ENCODE measurements at places on chromosomes 11 and 22.

DNA sequence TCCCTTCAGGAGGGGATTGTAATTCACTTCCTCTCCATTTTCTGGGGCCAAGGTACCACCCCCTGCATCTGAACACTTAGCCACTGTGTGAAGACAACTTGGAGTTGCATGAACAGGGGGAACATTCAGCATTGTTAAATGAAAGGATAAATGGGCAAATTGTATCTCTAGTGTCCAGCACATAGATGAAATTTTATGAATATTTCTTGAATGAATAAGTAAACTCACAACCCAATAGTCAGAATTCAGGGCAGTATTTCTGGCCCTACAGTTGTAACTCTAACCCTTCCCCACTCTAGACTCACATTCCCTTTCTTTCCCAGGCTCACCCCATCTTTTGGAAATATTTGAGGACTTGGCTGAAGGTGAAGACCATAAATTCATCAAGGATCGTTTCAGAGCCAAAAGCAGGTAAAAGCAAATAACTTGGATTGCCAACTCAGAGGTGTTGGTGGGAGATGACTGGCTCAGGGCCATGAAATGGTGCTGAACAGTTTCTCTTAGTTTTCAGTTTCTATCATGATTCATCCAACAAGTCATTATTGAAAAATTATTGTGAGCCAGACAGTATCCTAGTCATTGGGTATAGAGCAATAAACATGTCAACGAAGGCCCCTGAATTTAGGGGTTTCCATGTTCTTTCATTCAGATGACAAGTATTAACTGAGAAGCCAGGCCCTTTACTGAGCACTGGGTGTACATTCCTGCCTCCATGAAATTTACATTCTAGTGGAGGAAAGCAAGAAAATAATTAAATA lies 33.3 kb upstream of the ZC3H12C start:
- DNase-seq: no peak

DNA sequence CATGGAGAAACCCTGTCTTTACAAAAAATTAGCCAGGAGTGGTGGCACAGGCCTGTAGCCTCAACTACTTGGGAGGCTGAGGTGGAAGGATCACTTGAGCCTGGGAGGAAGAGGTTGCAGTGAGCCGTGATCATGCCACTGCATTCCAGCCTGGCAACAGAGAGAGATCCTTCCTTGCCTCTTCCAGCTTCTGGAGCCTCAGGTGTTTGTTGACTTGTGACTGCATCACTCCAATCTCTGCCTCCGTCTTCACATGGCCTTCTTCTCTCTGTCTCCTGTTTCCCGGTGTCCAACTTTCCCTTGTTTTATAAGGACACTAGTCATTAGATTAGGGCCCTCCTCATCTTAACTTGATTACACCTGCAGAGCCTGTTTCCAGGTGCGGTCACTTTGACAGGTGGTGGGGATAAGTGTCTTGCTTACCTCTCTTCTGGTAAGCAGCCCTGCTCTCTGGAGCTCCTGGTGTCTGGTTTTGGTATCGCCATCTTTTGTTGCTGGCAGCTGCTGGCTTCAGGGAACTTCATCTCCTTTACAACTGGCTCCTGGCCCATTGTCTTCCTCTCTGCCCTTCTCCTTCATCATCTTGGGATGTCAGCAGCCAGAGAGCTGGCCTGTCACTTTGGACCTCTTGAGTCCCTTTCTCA lies 8.2 kb upstream of the USP2 start:
- no peak for DNase-seq

DNA sequence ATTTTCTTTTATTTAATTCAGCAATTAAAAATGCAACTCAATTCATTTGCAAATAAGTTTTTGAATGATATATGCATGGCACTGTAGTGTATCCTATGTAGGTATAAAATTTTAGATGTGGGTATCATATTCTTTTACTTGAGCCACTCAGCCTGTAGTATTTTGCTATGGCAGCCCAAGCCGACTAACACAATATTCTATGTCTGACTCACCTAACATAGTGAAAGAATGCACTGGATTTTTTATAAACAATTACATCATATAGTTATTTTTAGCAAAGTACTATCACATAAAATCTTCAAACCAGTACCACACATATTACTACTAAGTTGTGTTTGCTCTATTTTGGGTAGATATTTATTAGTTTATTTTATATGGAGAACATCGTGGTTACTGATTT lies 21.9 kb upstream of the GRIA4 start:
- DNase-seq: no peak

DNA sequence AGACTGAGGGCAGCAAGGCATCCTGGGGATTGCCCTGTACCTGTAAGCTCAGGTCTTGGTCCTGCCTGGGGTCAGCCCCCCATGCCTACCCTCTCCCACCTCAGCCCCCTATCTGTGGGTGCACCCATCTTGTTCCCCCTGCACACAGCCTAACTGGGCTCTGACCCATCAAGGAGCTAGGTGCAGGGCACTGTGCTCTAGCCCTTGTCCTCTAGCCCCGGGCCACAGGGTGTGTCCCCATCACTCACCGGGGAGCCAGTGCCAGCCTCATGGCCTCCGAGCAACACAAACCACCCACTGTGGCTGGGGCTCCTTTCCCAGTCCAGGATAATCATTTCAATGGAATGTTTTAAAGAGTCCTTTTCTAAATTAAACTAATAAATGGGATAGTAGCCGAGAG lies 293.9 kb upstream of the PLET1 start:
- no peak for DNase-seq

GRCh38 chr11:19458721-19459120 lies 218.0 kb upstream of the E2F8 start:
- no peak for DNase-seq

- DNase-seq: no peak
Measured at GRCh38 chr11:62445314-62445740, 26.5 kb downstream of the SCGB1A1 start.

DNA sequence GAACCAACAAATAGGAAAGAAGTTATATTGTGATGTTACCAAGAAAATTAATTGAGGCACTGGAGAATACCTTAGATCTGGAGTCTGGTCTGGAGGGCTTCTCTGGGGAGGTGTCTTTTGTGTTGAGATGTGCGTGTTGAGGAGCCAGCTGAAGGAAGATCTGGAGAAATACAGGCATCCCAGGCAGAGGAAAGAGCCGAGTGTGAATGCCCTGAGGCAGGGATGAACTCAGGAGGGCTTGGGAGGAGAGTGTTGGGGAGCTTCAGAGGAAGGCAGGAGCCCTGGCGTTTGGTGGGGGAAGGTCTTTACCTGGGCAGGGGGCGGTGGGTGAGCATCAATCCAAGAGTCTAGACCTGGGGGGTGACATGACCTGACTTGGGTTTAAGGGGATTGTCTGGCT lies 13.1 kb downstream of the SYNGR1 start:
- no peak for DNase-seq

GRCh38 chr11:46348566-46349401 lies 1.5 kb downstream of the DGKZ start:
- DNase-seq: peak; percentile 79

GRCh38 chr22:43878831-43879550 lies 12.8 kb downstream of the PNPLA5 start:
- DNase-seq: no peak

GRCh38 chr22:45892681-45893461 lies 84.1 kb downstream of the WNT7B start:
- DNase-seq: no peak

- no peak for DNase-seq
Measured at GRCh38 chr11:108854346-108854745, 189.5 kb downstream of the DDX10 start.

GRCh38 chr11:17606233-17607082 lies 59.4 kb downstream of the OTOG start:
- no peak for DNase-seq

DNA sequence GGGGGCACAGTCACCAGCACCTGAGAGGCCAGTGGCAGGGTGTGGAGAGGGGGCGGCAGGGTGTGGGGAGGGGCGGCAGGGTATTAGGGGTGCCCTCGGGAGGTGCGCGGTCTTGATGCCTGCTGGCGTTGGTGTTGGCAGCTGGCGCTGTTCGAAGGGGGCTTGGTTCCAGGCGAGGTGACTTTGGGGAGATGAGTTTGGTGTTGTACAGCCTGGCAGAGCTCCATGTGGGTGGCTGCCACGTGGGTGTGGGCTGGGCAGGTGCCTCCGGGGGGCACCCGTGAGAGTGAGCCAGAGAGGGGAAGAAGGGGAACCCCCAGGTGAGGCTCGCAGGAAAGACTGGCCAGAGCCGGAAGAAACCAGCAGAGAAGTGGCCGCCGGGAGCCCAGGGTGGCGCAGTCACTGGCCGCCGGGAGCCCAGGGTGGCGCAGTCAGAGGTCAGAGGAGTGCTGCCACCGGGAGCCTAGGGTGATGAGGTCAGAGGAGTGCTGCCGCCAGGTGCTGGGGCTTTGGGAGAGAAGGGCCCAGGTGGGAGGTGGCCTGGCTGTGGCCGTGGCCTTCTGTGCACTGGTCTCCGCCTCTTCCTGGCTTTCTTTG lies 44.7 kb downstream of the MUC6 start:
- no peak for DNase-seq

GRCh38 chr11:123062892-123063825 lies 1.2 kb upstream of the HSPA8 start:
- DNase-seq: peak; percentile 62

GRCh38 chr11:43852057-43852636 lies 28.5 kb upstream of the ALKBH3 start:
- DNase-seq: peak; percentile 75

DNA sequence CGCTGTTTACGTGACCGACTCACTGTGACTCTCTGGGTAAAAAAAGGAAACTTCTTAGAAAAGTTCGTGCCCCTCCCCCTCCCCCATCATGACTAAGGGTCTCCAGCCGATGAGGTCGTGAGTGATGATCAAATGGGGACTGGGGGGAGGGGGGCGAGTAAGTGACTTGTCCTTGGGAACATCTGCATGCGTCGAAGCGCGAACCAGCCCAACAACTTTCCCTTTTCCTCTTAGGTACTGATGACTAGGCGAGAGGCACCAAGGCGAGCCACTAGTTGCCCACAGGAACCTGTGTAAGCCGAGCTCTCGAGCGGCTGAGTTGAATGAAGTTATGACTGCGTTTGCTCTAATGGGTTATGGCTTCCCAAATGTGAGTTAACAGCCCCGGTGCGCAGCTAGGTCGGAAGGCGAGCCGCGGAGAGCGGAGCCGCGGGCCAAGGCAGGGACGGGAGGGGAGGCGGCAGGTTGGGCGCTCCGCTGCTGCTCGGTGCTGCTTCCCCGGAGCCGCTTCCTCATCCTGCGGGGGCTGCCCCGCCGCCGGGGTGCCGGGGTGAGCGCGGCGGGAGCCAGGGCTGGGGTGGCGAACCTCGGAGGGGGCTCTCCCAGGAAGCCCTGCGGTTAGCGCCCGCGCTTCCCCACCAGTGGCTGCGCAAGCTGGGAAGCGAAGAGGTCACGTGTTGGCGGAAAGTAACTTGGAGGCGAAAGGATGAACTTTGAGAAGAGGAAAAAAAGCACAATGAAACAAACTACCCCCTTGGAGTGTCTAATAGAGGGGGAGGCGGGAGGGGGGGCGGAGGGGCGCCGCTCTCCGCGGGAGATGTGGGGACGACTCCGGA lies 22.1 kb upstream of the BDNF start:
- peak; percentile 34 for DNase-seq

- no peak for DNase-seq
Measured at GRCh38 chr22:44894782-44895181, 115.0 kb downstream of the PHF21B start.

GRCh38 chr22:27730641-27731433 lies 70.7 kb downstream of the MN1 start:
- DNase-seq: no peak

- peak; percentile 35 for DNase-seq
Measured at GRCh38 chr22:42608823-42609361, 5.8 kb downstream of the POLDIP3 start.

- DNase-seq: no peak
Measured at GRCh38 chr11:4577761-4578160, 3.8 kb upstream of the OR52I2 start.

DNA sequence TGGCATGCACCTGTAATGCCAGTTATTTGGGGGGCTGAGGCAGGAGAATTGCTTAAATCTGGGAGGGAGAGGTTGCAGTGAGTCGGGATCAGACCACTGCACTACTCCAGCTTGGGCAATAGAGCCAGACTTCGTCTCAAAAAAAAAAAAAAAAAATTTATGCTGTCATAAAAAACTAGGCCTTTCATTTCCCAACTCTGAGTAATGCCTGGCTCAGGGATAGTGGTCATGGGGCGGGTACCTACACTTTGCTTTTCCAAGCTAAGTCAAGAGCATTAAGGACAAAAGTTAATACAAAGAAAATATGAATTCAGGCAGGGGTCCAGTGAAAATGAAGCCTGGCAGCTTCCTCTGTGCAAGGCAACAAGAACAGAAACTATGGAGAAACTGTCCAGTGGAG lies 16.3 kb downstream of the CPSF7 start:
- DNase-seq: no peak

DNA sequence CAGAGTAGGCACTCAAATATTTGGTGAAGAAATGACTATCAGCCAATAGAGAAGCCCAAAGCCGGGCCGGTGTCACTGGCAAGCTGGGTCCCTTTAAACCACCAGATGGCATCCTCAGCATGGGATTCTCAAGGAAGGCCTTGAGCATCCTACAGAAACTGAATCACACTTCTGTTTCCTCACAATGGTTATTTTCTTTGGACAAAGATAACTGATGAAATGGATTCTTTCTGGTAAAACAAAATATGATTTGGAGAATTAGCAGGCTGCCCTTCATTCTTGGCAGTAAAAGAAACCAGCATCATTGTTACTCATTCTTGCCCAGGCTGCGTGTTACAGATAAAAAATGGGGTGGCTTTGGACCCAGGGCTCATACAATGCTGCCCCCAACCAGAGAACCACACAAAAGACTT lies 30.3 kb upstream of the ASPHD2 start:
- peak; percentile 51 for DNase-seq

GRCh38 chr22:31327806-31328543 lies 18.2 kb downstream of the PATZ1 start:
- no peak for DNase-seq

- DNase-seq: no peak
Measured at GRCh38 chr11:32571039-32571438, 12.6 kb upstream of the EIF3M start.

- no peak for DNase-seq
Measured at GRCh38 chr11:110374921-110375320, 54.8 kb upstream of the FDX1 start.
